Pulmonary artery endothelial cell (primary cell): ENCODE measurements at places on chromosomes 5 and 9. TPM values are rescaled to one million over a fixed set of nuclear protein-coding genes. Genes with fewer than 3 reads are reported as not detected.

Gene SLF1
- total RNA-seq: 8.7 and 14.2 TPM in 2 replicates

Gene ANKRD31
- total RNA-seq: not detected in 2 replicates

DNA sequence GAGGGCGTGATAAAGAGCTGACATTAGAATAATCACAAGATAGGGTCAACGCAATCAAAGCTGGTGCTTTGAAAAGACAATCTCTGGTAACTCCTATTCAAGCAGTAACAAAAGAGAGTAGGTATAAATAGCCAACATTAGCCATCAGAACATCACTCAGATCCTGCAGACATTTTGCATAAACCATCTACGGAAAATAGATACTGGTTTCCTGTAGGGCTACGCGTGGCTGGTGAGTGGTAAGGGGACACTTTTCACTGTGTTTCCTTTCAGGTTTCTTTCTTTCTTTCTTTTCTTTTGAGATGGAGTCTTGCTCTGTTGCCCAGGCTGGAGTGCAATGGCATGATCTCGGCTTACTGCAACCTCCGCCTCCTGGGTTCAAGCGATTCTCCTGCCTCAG lies 22.3 kb downstream of the TTF1 start:
- no peak for DNase-seq

- no peak for DNase-seq
Observed at GRCh38 chr5:129807162-129807814, 59.4 kb downstream of the MINAR2 start.

DNA sequence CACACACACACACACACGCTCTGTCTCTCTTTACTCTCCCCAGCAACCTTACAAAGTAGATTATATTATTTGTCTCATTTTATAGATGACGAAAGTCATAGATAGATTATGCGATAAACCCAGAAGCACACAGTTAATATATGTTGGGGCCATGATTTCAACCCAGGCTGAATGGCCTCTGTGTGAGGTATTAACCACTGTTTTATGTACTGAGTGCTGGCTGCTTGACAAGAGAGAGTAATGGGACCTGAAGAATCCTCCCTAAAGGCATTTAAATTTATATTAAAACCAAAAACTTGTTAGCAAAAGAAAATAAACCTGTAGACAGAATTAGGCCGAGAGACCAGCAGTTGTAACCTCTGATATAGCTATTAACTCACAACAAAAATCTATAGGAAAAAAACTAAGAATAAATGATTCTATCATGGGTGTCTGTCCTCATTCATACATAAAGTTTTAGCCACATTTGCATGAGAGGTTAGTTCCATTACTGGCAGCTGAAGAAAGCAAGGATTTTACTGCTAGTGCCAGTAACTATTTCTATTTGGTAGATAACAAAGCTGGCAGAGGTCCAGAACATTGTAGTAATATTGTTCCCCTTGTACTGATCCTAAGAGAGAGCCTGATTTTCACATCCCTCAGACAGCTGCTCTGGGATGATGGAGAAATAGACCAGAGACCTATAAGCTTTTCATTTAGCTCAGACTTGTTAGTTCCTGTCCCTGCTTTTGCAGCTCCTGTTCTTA lies 250.9 kb downstream of the ADGRV1 start:
- DNase-seq: no peak

DNA sequence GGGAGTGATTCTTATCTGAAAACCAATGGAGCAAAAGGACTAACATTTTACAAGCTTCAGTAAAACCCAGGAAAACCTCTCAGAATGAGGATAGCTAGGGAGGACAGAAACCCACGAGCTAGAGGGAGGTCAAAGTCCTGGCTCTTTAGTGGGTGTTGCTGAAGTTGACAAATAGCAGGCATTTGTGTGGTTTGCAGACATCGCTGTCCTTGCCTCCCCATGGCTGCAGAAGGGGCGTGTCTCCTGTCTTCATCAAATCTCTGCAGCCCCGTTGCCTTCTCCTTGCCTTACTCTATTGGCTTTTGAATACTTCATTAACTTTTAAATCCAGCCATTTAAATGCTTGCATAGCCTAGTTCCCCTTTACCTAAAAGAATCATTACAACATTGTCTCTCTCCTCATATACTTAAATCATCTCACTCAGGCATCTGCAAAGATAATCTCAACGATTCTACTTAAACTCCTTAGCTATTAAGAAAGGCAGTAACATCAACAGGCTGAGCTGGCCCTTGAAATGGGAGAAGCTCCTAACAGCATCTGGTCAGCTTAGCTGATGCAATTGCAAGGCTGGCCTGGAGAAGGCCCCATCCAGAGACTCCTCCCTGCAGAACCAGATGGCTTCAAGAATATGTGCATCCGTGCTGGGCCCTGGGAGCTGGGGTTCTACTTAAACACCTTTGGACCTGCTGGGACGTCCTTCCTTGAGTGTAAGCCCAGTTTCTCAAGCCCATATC lies 152.8 kb upstream of the TAS2R1 start:
- DNase-seq: no peak

Gene TRAF1
- 1.7 and 2.5 TPM in 2 replicates for total RNA-seq

GRCh38 chr5:38591523-38591849 lies 35.0 kb upstream of the LIFR start:
- DNase-seq: no peak

Gene CTXN3
- not detected in 2 replicates for total RNA-seq

Gene COL23A1
- not detected in 2 replicates for total RNA-seq
